ENCODE measurements at places on chromosomes 7 and 10. TPM values are rescaled to one million over a fixed set of nuclear protein-coding genes. Genes with fewer than 3 reads are reported as not detected.

GRCh38 chr10:11773761-11774441, 31.7 kb downstream of the ECHDC3 start:
- no peak for DNase-seq

DNA sequence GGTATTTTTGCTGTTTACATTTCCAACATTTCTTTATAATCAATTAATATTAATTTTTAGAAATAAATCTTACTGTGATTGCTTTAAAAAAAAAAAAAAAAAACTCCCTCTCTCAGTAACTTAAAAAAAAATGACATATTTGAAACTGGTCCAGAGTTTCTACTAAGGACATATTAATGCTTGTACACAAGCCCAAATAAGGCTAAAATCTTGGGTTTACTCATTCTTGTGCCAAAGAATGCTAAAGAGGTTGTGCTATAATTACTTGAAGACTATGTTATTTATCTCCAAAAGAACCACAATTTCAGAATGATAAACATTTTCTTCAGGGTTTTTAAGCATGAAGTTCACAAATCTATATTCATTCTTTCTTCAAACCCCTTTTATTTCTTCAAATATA, 39.4 kb upstream of the PHF14 start:
- no peak for DNase-seq

GRCh38 chr10:62779487-62780248, 24.9 kb upstream of the ADO start:
- no peak for DNase-seq

GRCh38 chr10:89275383-89275782, 23.8 kb upstream of the LIPA start:
- DNase-seq = peak; percentile 61

GIMAP7 gene
- total RNA-seq = 49.4 TPM

PDZD7 gene
- total RNA-seq = 1.6 TPM

DNA sequence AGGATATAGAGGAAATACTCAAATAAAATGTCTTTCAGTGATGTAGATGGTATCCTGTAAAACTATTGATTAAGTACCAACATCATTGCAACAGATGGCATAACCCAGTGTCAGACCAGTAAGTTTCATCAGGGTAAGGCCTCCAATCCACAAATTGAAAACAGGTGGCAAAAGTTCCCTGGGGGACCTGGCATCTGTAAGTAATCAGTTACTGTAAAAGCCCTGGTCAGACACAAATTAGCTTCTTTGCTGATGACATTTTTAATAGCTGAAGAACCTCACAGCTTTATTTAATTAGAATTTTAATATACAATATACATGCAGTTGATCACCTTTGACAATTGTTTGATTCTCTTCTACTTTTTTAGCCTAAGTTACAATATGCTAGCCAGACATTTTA, 152.5 kb downstream of the PLXDC2 start:
- no peak for DNase-seq

DNA sequence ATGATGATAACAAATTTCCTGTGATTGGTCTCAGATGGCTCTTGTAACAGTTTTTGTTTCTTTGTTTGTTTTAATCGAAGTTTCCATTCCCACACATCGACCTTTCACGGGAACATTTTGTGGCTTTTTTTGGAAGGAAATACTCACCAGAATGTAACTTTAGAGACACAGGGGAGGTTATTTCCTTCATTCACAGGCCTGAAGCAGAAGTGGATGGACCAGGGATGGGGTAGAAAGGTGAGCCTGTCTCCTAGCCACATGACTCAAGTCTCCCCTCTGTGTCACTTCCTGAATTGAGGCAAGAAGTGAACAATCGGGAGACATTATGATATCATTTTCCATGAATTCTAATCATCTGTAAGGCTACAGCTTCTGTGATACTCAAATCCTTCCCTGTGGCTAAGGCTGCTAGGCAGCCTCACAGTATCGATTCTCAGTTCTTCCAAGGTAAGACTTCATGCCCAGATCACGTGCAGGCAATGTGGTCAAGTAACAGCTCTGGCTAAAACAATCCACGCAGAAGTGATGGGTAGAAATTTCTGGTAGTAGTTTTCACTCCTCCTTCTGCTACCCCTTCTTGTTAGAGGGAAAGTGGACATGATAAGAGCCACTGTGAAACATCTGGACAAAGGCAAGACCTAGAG, 203.9 kb upstream of the NEBL start:
- no peak for DNase-seq

- no peak for DNase-seq
Measured at GRCh38 chr10:4781955-4782354, 44.1 kb upstream of the AKR1E2 start.

DNA sequence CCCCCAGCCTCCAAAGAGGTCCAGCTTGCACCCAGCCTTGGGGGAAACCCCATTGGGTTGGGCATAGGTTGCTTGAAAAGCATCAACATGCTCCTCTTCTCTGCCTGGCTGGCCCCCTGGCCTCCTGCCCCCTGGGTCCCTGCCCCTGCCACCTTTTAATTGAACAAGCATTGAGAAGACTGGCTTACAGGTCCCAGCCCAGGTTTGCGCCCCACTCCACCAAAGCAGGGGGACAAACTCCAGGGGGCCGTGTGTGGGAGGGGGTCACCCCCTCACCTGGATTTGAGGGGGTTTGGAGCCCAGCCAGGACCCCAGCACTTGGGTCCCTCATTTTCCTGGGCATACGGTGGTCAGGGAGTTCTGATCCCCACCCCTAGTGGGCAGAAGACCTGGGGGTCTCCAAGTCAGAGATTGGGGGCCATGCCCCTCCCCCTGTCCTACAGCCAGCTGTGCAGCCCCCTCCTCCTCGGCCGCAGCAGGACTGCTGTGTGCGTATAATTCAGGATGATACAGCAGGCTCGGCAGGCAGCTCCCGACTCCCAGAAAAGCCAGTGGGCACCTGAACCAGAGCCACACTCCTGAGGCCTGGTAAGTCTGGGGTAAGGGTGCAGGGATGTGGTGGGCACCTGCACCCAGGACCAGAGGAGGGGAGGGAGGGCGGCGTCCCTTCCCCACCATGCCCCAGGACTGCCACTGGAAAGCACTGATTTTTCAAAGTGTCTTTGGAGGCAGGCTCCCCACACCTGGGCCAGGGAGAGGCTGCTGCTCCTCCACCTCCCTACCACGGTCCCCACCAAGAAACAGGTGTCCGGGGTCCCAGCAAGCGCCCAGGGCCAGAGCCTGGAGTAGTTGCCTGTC, 1.7 kb downstream of the ELFN1 start:
- DNase-seq = peak; percentile 34

Data from lower lobe of right lung (tissue), 2 donors.